LoVo (cell line): ENCODE measurements at places on chromosomes 12 and 14.

- no peak for DNase-seq
Measured at GRCh38 chr12:51850081-51850964, 1.8 kb upstream of the FIGNL2 start.

DNA sequence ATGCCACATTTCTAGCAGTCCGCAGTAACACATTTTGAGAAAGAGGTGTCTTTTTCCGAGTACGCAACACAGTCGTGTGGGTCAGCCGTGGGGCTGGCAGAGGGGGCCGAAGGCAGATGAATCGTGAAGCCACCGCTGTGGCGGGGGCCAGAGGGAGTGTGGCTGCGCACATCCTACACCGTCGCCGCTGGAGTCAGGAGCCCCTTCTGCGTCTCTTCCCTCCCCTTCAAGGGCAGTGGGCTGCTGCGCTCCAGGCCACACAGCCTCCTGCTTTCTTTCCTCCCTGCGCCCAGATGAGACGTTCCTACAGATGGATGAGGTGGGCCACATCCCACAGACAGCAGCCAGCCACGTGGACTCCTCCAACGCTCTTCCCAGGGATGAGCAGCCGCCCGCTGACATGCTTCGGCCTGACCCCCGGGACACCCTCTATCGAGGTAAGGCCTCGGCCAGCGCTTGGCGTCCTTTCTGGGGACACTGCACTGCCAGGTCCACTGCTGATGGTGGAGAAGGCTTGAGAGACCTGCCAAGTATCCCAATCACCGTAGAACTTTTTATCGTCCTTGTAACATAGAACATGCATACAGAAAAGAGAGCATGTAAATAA lies 89.8 kb downstream of the B4GALNT3 start:
- DNase-seq = no peak

DNA sequence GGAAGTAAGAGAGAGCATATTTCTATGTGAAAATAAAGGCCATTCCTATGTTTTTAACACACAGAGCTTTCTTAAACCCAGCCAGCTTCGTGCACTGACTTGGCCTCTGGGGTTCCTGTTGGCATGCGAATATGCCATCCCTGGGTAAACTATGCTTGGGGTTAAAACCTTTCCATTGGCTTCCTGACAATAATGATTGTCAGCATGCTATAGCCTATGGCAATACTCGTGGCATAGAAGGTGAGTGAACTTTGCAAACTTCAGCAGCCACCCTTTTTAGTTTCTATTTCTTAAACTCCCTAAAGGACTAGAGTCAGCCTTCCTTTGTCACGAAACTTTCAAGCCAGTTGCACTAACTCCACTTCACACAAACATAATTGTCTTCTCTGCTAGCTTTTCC lies 148.4 kb upstream of the RGS6 start:
- DNase-seq = no peak

- DNase-seq = no peak
Measured at GRCh38 chr14:73936548-73936947, 13.3 kb downstream of the FAM161B start.

GRCh38 chr14:70086685-70087379 lies 101.9 kb downstream of the SLC8A3 start:
- DNase-seq = peak; percentile 40

DNA sequence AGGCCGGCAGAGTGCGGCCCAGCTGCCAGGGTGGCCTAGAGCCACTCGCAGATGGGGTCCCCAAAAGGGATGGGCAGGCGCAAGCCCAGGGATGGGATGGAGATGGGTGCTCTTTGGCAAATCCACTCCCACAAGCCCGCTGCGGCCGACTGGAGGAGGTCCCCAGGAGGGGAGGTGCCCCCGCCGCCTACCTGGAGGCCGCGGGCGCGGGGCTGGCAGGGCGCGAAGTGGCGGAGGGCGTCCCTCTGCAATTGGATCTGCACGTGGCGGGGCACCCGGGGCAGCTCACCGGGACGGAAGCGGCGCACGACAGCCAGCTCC lies 730 bp downstream of the PPP1R3E start:
- no peak for DNase-seq

DNA sequence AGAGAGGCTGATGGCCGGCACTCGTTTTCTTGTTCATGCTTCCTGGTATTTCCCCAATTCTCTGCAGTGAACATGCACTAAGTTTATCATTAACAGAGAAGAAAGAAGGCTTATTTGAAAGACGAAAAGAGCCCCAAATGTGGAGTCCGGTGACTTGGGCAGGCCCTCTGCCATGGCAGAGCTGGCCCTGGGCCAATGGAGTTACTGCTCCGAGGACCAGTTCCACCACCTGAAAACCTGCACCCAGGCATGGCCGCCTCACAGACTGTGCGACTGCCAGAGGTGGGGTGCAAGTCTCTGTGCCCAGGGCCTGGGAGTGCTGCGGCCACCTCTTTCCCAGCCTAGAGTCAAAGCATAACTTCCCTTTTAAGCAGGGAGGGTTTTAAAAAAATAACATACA lies 24.9 kb downstream of the DEGS2 start:
- no peak for DNase-seq

DNA sequence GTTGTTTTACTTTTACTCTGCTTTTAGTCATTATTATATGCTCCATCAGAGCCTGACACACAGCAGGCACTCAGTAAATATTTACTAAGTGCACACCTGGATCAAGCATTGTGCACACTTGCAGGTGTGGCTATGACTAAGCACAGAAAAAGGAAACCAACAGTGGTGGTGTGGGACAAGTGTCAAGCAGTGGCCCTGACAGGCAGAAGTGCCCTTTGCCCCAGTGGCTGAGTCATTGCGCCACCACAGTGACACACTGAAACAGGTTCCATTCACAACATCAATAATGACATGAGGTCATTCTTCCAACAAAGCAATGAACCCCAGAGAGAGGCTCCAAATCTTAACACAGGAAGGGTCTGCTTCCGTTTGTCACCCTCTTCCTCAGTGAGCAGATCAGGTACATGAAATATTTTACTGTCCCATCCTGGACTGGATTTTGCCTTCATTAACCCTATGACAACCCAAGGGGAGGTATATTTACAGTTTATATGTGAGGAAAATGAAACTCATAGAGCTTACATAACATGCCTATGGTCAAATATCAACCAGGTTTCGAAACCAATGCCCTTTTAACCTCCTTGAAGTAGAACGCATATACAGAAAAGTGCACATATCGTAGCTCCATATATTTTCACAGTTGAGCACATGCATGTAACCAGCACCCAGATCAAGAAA lies 82.6 kb upstream of the GTF2A1 start:
- peak; percentile 93 for DNase-seq

GRCh38 chr12:122850695-122851350 lies 15.6 kb downstream of the HIP1R start:
- DNase-seq = no peak

DNA sequence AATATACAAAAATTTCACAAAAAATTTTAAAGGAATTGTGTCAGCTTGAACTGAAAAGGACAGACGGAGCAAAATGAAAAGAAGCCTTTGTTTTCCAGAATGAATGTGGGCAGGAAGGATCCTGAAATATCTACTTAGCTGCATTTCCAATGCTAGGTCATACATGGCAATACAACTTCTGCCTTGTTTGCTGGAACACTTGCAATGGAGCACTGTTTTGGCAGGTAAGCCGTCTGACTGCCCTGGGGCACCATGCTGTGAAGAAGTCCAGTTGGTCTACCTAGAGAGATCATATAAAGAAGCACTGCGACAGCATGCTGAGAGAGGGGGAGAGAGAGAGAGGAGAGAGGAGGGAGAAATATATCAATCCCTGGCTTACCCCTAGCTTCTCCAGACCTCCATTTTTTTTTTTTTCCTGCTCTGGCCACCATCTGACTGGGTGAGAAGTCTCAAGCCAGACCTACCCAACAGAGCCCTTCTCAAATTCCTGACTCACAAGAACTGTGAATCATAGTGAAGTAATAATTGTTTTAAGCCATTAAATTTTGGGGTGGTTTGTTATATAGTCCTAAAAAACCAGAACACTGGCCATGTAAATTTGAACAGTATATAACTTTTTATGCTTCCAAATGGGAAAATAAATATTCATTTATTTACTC lies 97.1 kb upstream of the PRICKLE1 start:
- DNase-seq = no peak

- no peak for DNase-seq
Measured at GRCh38 chr12:46900734-46901463, 75.1 kb upstream of the SLC38A4 start.

GRCh38 chr12:88753066-88753465 lies 172.8 kb upstream of the KITLG start:
- DNase-seq = peak; percentile 44

- no peak for DNase-seq
Measured at GRCh38 chr14:66398437-66398836, 87.7 kb upstream of the CCDC196 start.

DNA sequence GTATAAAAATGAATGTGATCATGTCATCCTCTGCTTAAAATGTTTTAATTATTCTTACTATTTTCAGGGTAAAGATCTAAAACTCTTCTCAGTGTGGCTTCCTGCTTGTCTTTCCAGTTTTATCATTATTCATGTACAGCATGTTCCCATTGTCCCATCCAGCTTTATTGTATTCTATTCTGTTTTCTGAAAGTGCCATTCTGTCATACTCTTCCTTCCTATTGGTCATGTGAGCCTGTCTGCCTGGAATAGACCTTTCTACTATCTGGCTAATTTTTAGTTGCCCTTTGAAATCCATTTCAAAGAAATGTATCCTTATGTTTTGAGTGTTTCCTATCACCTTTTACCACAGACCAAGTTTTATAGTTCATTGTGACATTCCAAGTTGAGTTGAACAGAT lies 34.9 kb downstream of the PALS1 start:
- DNase-seq = no peak

DNA sequence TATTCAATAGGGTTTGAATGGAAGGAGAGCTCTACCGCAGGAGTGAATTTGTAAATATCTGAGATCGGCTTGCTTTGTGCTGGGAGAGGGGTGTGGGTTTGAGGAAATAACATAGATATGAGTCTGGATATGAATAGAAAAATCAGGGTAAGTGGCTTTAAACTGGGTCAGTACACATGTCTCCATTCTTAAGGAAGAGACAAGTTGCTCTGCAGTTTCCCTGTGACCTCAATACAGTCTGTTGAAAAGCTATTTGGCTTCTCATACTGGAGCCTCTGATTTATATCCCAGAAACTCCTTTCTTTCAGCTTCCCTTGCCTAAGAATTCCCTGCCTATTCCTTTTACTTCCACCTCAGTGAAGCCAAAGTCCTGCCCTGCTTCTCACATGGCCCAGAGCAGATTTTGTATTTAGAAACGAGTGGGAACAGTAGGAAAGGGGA lies 153.5 kb upstream of the ATF7IP start:
- peak; percentile 66 for DNase-seq

DNA sequence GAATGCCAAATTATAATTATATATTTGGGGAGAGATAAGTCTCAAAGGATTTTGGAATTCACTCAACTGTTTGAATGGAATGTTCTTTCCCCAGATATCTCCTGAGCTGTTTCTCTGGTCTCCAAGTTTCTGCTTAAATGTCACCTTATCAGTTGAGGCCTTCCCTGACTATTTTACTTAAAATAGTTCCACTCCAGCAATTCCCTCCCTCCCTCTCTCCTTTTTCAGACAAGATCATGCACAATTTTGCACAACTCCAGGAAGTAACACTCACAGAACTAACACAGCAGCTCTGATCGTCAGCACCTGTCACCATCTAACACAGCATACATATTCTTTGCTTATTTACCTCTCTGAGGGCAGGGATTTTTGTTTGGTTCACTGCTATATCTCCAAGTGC lies 12.5 kb downstream of the BTG1 start:
- no peak for DNase-seq

GRCh38 chr14:49497267-49497666 lies 88.9 kb downstream of the RPS29 start:
- no peak for DNase-seq

DNA sequence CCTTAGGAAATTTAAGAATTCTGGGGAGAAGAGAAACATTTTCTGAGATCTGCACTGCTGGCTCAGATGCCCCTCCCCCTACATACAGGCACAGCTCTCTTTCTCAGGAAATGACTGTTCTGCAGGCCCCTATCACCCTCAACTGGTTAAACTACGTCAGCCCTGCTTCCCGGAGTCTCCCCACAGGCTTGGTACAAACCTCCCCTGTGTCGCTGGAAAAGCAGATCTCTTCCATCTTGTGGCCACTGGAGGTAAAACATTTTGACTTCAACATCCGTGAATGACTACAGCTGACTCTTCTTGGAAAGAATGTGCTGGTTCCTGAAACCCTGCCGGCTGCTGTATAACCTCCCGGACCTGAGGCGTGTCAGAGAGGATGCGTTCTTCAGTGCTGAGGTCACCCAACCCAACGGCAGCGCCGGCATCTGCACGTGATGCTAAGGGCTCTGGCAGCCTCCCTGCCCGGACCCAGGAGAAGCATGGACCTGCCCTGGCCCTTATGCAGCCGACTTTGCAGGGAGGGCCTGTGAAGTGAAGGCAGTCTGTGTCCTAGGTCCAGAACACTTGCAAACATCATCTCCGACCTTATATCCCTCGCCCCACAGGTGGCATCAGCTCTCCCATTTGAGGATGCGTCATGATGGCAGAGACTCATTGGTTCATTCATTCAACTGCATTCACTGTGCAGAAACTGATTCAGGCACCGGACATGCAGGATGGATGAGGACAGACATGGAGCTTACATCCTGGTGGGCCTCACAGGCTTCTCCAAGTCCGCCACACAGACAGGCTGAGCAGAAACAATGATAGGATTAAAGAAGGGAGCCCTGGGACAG lies 129.2 kb downstream of the GCH1 start:
- peak; percentile 72 for DNase-seq

DNA sequence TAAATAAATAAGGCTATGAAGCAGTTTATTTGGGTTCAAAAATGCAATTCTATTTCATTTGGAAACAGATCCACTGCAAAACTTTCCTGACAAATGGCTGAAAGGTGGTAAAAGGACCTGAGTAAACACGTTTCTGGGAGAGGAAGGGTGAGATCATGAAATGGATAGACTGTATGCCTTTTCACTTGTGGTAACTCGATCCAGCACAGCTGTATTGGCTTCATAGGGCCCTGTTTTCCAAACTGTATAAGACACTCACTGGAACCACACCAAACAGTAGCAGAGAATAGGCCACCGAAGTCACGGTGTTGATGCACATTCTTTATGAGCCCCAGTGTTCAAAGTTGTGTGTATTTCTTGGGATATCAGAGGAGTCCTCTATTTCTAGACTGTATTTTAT lies 325.2 kb upstream of the DIO2 start:
- DNase-seq = no peak

GRCh38 chr14:74572726-74573301 lies 39.2 kb downstream of the LTBP2 start:
- no peak for DNase-seq

GRCh38 chr12:111275308-111275707 lies 93.6 kb downstream of the PHETA1 start:
- no peak for DNase-seq

DNA sequence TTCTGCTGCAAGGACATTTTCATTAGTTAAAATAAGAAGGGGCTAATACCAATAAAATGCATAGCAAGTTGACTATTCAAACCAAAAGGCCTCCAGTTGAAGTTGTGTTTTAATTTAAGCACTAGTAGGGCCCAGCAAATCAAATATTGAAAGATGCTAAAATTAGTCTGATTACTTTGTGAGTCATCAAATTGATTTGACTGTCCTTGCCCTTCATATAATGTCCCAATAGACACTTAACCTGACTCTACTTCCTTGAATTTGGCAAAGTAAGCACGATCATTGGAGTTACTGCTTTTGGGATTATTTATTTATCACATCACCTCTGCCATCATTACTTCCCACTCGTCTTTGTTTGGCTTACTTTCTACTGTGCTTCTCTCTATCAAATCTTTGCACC lies 798.5 kb downstream of the DIO2 start:
- DNase-seq = no peak

GRCh38 chr12:20210621-20211215 lies 157.6 kb upstream of the PDE3A start:
- no peak for DNase-seq
